ENCODE measurements at places on chromosomes 13 and 19.

GRCh38 chr13:99228737-99229691 lies 28.4 kb downstream of the UBAC2 start:
- DNase-seq = no peak

- no peak for DNase-seq
Observed at GRCh38 chr13:28286263-28286662, 147.9 kb downstream of the PAN3 start.

- DNase-seq = peak; percentile 36
Observed at GRCh38 chr13:110047496-110047895, 259.5 kb downstream of the COL4A1 start.

DNA sequence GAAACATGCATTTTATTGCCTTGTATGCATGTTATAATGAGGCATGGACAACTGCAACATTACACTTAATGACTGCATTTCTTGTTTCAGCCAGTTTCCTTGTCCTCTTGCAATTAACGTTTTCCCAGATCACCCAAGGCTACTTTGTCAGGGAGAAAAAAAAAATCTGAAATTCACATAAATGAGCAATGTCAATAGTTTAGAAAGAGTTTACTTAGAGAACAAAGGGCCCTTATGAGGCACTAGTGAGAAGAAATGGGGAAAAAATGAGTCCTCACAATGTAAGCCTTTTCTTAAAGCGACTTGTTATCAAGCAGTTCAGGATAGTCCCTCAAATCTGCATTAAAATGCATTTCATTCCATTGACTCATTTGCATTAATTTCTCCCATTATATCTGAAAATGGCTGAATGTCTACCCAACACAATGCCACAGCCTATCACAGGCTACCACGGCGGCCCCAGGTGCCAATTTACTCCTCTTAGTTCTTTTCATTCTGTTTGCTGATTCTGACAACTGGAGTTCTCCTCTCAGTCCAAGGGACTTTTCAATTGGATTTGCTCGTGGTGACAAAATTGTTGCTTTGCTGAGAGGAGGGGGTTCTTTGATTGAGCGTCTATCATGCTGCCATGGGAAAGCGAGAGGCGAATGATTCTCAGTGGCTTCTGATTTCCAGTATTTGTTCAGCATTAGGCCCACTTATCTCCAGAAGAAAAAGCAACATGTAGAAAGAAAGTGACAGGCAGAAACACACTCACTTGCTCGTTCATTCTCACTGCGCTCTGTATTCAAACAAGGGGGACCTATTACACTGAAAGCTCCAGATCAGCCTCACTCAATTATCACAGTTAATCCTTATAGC lies 107.1 kb downstream of the DACH1 start:
- peak; percentile 23 for DNase-seq

DNA sequence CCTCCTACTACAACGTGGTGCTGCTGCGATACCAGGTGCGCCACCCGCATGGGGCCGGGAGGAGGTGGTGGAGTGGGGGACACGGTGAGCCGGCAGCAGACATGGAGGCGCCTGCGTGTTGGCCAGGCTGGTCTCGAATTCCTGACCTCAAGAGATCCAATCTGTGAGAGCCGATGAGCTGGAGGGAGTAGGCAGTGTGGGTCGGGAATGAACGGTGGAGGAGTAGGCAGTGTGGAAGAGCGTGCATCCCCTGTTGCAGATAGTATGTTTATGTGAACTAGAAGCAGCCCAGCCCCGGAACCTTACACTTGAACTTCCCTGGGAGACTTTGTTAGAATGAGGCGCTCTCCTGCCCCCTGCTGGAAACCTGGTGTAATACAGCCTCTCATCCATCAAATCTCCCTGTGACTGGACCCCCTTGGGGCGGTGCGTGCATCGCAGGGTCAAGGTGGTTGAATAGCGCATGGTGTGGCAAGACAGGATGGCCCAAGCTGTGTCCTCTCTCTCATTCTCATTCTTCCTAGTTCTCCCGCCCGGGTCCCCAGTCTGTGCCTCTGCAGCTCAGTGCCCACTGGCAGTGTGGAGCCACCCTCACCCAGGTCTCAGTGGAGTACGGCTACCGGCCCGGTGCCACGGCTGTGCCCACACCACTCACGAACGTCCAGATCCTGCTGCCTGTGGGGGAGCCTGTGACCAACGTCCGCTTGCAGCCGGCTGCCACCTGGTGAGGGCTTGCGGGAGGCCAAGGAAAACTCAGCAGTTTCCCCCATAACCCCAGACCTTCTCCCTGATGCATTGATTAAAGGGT lies 10.5 kb upstream of the B3GNT3 start:
- DNase-seq = peak; percentile 68
